ENCODE measurements at places on chromosomes 7 and 10.
A peak's percentile ranks its signal among the peaks of the same experiment; 100 is the strongest.

DNA sequence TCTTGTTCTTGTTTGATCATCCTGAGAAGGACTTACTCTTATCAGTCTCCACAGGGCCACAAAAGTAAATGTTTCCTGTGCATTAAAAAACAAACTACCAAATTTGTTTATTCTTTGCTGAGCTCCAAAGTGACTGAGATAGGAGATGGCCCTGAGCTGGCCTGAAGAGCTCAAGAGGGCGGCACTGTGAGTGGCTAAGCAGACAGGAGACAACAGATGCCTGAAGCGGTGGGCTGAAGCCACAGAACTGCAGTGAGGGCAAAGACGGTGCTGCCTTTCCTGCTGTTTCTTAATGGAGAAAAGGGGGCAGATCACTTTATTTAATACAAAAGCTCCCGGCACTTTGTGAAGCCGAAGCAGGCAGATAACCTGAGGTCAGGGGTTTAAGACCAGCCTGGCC lies 379.6 kb downstream of the ARL4A start:
- DNase-seq: no peak

DNA sequence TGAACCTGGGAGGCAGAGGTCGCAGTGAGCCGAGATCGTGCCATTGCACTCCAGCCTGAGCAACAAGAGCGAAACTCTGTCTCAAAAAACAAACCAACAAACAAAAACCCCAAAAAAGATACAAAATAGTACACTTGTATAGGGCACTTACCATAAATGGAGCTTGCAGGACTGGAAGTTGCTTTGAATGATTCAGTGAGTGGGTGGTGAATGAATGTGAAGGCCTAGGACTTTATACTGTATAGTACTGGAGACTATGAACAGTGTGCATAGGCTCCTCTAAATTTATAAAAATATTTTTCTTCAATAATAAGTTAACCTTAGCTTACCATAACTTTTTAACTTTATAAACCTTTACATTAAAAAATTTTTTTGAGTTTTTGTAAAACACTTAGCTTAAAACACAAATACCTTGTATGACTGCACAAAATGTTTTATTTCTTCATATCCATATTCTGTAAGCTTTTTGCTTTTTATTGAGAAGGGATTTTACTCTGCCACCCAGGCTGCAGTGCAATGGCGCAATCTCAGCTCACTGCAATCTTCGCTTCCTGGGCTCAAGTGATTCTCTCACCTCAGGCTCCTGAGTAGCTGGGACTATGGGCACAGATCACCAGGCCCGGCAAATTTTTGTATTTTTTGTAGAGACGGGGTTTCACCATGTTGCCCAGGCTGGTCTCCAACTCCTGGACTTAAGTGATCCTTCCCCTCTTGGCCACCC lies 6.9 kb upstream of the H2AZ2 start:
- DNase-seq: peak; percentile 57

- peak; percentile 98 for DNase-seq
Measured at GRCh38 chr7:39709768-39710311, 86.5 kb downstream of the RALA start.

DNA sequence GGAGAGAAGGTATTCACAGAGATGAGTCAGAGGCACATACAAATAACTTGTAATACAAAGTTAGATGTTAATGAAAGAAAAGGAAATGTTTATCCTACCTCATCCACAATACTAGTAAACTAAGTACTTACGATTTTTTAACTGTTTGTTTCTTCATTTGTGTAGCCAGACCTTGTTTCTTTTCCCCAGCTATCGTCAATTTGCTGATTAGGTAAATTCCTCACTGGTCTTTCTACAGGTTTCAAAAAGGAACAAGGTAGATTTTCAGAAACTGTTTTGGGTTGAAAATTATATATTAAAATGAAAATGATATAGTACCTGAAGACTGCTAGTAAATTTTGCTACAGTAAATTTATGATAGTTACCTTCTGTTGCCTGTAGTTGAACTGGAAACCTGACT lies 56.6 kb downstream of the PON1 start:
- DNase-seq: peak; percentile 24

- DNase-seq: no peak
Measured at GRCh38 chr7:69816501-69816900, 218.2 kb downstream of the AUTS2 start.

- peak; percentile 90 for DNase-seq
Measured at GRCh38 chr10:132319853-132320653, 11.9 kb upstream of the LRRC27 start.

DNA sequence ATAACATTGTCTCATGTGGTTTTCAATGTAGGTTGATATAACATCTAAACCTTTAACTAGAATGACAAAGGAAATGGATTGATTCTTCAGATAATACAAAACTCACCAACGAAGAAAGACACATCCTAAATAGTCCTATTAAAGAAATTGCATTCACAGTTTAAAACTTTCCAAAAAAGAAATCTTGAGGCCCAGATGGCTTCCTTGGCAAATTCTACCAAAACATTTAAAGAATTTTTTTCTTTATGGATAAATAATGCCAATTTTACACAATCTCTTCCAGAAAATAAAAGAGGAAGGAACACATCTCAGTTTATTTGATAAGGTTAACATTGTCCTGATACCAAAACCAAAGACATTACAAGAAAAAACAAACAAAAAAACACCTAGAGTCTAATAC lies 349.5 kb downstream of the CALN1 start:
- DNase-seq: no peak

DNA sequence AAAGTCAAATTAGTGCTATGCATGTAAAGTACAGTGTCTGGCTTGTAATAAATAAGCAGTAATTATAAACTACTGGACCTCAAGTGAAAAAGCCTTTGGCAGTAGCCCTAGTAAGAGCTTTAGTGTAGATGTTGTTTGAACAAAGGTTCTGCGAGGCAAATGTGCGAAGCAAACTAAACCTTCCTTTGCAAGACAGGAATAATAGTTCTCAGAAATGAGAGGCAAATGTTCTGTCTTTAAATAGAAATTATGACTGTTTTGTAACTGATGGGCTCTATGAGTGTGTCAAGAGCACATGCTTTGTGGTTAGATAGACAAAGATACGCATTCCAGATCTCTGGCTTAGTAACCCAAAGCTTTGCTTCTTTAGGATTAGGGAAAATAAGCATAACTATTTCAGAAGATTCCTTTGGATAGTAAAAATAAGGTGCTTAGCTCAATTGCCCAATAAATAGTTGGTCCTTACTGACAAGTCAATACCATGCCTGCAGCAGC lies 169.2 kb upstream of the CDC14C start:
- DNase-seq: no peak

DNA sequence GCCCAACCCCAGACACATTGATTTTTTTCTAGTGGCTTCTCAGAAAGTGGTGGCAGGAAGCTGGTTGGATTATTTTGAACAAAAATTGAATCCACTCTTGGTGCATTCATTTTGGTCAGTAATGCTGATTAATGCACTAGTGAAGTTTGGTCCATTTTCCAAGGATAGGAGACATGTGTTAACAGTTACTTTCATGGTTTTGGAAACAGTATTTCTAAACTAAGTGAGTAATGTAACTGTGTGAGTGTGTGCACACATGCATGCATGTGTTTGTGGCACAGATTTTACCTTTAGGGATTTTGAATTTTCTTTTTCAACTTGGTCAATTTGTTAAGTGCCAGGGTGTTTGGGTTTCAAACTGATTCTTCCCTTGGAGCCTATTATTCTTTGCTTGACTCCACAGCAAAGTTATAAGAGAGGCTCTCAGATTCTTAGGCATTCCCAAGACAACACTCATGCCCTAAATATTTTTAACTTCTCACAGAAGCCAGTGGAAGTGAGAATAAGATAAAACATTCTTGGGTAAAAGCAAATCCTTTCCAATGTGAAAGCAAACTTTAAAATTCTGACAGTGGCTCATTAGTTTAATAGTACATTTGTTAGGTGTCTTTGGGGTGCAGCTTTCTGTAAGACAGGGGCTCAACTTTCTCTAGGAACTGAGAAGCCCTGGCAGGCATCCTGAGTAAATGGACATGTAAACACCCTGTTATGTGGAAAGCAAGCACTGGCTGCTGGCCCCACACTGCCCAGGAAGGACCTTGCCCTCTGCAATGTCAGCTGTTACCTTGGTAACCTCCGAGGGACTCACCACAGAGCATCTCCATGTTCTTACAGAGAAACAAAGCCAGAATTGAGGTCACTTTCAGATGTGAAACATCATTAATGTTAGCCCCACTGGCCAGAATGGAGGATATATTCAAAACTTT lies 68.4 kb downstream of the ASAH2B start:
- no peak for DNase-seq

DNA sequence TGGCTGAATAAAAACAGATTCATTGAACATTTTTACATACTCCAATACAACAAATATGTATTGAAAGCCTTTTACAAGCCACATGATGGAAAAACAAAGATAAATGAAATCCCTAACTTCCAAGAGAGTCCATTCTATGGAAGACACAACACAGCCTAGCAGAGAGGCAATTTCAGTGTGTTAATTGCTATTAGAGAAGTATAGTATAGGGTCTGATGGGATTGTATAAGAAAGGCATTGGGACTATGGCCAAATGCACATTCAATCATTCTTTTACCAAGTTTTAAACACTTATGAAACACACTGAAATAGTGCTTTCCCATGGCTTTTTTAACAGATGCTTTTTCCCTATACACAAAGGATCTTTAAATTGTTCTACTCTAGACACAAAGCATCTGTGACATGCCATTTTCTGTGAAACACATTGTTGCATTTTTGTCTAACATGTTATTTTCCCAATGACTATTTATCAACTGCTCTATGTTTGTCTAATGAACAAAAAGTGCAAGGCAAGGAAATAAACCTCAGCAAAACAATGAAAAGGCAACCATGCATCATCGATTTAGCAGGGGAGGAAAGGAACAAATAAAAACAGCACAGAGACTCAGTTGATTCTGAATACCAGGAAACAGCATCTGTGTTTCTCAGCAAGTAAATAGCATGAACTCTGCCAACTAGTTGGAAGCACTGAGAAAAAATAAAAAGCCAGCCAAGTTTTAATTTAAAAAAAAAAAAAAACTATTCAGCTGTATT lies 42.4 kb upstream of the PHYHIPL start:
- DNase-seq: no peak

- no peak for DNase-seq
Measured at GRCh38 chr7:54299426-54299825, 242.7 kb upstream of the VSTM2A start.

DNA sequence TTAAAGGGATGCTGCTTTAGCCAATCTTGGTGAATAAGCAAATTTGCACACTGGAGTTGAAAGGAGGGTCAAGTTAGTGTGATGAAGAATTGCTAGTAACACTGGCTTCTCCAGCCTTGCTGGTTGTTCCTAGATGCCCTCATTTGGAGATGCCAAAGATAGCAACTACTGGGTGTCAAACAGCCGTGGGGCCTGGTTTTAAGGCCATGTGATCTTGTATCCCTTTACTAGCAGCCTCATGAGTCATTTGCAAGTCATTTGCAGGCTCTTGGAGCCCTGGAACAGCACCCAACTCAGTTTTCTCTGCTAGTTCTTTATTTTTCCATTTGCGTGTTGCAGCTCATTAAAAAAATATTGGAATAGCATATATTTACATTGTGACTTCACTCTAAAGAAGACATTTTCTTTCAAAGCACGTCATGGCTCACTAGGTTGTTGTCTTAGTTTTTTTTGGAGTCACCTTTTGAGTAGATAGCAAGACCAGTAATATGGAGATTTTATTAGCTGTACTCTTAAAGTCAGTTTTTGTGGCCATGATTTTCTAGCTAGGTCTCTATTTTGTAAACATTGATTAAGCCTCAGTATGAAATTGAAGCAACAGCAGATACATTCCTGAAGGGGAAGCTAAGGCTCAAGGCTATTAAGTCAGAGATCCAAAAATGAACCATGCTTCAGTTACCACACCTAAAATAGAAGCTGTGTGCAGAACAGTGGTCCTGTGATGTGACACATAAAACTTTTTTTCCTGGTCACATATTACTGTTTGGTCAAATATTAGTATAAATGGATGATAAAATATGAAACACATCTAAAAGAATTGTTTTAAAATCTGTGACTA lies 1.3 kb downstream of the LSMEM1 start:
- peak; percentile 90 for DNase-seq

DNA sequence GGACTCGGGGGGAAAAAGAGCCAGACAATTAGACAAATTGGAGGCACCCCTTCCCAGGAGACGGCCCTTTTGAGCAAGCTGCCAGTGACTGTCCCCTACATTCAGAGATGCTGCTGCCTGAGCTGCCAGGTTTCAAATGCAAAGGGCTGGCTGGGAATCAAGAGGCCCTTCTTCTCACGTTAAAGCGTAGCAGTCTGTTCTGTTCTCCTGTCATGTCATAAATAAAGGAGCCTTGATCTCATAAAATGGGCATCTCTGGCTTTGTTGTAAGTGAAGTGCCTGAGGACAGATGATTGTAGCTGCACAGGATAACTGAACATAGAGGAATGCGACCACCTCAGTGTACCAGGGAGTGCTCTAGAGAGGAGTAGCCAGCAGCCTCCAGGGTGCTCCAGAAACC lies 917.9 kb downstream of the GRID1 start:
- no peak for DNase-seq

- DNase-seq: no peak
Measured at GRCh38 chr7:70470746-70471145, 661.2 kb upstream of the GALNT17 start.

GRCh38 chr7:18570890-18571478 lies 75.4 kb downstream of the HDAC9 start:
- DNase-seq: peak; percentile 70

DNA sequence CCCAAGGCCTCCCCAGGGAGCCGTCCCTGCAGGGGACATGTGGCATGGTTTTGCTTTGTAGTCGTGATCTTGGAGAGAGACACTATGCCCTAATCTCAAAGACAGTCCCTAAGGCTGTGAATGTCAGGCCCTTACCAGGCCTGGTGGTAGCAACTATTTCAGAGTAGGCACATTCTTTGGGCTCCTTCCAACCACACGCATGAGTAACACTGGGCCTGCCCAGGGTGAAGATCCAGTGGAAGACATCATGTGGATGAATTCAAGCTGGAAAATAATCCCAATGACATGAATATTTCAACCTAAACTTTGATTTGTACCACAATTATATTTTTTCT lies 39.5 kb upstream of the INSIG1 start:
- DNase-seq: peak; percentile 90

DNA sequence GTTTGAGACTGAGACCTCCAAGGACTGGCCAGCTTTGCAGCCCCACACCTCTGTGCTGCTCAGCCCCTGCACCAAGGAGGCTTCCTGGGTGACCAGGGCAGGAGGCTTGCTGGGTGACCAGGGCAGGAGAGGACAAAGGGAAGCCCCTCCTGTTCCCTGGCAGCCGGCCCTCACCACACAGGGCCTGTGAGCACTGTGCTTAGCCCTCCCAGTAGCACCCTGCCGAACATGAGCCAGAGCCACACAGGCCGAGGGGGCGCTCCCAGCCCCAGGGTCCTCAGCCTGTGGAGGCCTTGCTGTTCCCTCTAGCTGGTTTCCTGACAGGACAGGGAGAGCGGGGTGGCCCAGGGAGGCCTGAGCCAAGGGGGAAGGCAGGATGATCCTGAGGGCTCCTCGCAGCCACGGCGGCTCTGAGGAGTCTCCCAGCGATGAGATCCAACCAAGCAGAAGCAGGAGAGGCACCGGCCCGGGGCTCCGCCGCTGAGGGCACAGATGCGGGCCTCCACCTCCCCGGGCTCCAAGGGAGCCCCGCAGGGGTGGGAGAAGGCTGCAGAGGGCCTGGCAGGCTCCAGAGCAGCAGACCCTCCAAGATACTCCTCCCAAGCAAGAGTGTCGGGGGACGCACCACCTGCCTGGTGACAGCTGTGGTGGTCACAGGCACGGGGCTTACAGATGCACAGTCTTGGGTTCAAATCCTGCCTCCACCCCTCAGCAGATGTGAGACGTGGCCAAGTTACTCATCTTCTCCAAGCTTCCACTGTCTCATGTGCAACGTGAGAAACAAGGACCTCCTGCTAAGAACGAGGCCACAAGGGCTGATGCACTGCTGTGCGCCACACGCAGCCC lies 22.5 kb downstream of the WDR86 start:
- DNase-seq: no peak

Data from fibroblast of lung (primary cell).